SW 1271 (cell line): ENCODE measurements at places on chromosomes 5 and 9.

DNA sequence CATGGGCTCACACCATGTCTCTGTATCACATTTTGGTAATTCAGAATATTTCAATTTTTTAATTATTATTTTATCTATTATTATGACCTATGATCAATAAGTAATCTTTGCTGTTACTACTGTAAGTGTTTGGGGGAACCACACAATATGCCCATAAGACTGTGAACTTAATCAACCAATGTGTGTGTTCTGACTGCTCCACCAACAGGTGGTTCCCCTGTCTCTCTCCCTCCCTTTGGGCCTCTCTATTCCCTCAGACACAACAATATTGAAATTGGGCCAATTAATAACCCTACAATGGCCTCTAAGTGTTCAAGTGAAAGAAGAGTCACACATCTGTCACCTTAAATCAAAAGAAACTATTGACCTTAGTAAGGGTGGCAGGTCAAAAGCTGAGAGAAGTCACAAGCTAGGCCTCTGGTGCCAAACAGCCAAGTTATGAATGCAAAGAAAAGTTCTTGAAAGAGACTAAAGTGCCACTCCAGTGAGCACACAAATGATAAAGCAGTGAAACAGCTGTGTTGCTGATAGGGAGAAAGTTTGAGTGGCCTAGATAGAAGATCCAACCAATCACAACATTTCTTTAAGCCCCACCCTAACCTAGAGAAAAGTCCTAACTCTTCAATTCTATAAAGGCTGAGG lies 88.7 kb downstream of the DEPDC1B start:
- DNase-seq = no peak

DNA sequence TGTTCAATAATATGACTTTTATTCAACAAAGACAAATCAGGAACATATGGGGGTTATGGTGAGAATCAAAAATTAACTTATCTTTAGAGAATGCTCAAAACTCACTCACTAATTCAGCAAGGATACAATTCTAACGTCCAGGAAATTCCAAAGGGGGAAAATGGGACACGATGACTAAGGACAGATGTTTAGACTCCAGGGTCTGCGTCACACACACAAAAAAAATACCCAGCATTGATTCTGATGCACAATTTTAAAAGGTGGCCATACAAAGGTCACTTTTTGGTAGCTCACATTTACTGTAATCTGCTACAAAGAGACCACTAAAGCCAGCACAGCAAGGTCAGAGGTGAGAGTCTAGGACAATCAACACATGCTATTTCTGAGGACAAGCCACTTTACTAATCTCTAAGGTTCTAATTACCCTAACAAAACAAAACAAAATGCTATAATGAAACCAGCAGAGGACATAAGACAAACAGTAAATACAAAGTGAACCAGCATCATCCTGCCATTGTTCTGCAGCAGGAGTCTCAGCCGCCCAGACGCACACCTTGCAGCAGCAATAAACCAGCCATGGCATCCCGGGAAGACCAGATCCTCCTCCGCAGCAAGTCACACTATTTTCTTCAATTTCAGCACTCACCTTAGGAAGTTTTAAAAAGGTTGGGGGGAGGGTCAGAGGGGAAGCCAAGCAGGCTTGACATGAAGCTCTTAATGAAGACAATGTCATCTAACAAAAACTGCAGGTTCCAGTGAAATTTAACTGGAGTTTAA lies 57.8 kb downstream of the TTC39B start:
- DNase-seq = no peak

DNA sequence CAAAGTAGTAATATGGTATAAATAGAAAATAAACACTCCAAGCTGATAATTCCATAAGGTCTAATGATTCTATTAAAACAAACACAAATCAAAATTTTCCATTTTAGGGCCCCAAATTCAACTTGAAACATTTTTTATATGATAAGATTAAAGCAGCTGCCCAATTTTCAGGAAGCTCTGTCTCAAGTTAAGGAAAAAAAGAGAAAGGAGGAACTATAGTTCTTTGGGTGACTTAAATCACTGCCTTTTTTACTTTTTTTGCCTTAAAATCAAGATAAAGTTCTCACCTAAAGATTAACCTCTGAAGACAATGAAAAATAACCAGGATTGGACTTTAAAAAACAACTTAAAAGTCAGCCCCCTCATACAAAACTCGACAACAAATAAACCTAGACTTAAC lies 76.0 kb upstream of the IFNE start:
- no peak for DNase-seq

DNA sequence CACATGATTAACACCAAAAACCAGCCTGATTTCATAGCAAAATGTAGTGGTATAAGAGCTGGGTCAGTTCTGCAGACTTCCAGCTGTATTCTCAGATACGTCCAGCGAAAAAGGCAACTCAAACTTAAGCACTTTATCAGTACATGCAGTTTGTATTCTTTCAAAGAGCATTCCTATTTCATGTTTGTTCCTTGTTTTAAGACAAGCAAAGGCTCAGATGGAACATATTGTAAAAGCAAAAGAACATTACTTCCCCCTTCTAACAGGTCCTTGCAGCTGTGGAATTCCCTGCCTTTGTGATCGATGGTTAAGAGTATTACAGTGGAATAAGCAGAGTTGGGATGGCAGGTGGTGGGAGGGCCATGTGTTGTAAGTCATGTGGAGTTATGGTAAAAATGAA lies 86.3 kb upstream of the GRHPR start:
- no peak for DNase-seq

- DNase-seq = no peak
These were observed 10.0 kb downstream of the SLC46A2 start for GRCh38 chr9:112880650-112881049.

- no peak for DNase-seq
These were observed 201.8 kb downstream of the NSG2 start for GRCh38 chr5:174247301-174247700.

DNA sequence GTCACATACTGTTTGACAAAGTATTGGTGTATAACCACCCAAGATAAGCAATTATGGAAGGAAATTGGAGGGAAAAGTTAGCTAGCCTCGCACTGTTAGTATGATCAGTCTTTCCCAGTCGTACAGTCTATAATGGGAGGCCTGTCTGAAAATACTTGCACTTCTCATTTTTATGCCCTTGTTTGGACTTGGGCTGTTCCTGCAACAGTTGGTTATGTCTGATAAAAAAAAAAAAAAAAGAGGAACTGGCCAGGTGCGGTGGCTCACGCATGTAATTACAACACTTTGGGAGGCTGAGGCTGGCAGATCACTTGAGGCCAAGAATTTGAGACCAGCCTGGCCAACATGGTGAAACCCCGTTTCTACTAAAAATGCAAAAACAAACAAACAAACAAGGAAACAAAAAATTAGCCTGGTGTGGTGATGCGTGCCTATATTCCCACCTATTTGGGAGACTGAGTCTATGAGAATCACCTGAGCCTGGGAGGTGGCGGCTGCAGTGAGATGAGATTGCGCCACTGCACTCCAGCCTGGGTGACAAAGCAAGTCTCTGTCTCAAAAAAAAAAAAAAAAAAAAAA lies 58.3 kb upstream of the ANKRD33B start:
- DNase-seq = no peak
